ENCODE measurements at places on chromosomes 12 and 14. TPM values are rescaled to one million over a fixed set of nuclear protein-coding genes. Genes with fewer than 3 reads are reported as not detected.

DNA sequence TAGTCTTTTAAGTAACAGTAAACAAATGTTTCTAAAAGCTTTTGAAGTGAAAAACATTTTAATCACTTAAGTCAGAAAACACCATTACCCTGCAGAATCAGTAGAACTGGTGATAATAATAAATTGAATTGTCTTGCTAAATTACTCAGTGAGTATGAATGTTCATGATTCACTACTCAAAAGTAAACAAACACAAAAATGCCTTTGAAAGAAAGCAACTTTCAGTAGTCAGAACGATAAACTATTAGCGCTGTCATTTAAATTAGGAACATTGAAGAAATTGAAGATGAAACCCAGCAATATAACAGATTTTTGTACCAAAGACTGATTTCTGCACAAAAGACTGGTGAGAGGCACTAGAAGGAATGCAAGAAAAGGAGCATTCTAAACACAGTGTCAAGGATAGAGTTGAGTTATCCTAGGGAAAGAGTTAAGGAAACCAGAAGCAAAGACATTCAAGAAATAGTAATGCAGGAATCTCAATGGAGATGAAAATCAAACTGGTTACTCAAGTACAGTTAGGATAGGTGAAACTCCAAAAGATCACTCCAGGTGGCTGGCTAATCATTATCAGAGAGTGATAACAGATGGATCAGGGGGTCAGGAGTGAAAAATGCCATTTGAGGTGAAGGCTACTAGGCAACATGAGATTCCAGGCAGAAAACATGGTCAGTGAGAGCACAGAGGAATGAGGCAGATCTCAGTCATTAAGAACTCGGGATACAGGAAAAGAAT lies 77.4 kb upstream of the ALG10 start:
- no peaks in the 10 kb centered on the region for H3K27me3 ChIP-seq
- no peaks in the 10 kb centered on the region for H3K4me1 ChIP-seq
- H3K36me3 ChIP-seq = no peaks in the 10 kb centered on the region

GRCh38 chr12:27462151-27462694 lies 15.7 kb downstream of the SMCO2 start:
- no peak for DNase-seq
- no peaks in the 10 kb centered on the region for H3K27me3 ChIP-seq
- no peak overlapping the region for H3K27ac ChIP-seq
- no peak overlapping the region for H3K4me3 ChIP-seq
- H3K4me1 ChIP-seq = no peaks in the 10 kb centered on the region

DNA sequence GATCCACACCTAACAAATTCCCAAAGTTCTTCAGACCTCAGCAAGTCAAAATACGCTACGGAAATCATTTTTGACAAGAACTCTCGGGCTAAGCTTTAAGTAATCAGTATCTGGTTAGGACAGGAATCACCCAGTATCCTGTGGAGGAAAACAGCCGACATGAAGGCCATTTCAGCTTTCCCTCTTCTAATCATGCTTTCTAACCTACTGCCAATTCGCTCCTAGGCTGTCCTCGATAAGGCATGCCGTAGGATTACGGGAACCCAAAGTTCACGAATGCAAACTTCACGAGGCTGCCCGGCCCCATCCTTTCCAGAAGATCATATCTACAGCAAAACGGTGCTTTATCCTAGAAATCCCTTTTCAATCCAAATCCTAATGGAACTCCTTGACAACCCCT lies 81.8 kb upstream of the PTPRB start:
- no peaks in the 10 kb centered on the region for H3K27me3 ChIP-seq
- no peaks in the 10 kb centered on the region for H3K36me3 ChIP-seq
- H3K27ac ChIP-seq = peak overlapping the region; percentile 23
- H3K4me1 ChIP-seq = no peaks in the 10 kb centered on the region
- no peak overlapping the region for H3K4me3 ChIP-seq

The CLEC12A gene
- total RNA-seq = 4.8 TPM

The BEGAIN gene
- 1.4 TPM for total RNA-seq

The RPS26 gene
- 46.7 TPM for total RNA-seq

The TAS2R50 gene
- total RNA-seq = 2.0 TPM

The PPFIA2 gene
- total RNA-seq = 9.4 TPM

Measured in kidney (tissue), 22 donors.